ENCODE measurements at places on chromosomes 1 and 21.
A peak's percentile ranks its signal among the peaks of the same experiment; 100 is the strongest.

DNA sequence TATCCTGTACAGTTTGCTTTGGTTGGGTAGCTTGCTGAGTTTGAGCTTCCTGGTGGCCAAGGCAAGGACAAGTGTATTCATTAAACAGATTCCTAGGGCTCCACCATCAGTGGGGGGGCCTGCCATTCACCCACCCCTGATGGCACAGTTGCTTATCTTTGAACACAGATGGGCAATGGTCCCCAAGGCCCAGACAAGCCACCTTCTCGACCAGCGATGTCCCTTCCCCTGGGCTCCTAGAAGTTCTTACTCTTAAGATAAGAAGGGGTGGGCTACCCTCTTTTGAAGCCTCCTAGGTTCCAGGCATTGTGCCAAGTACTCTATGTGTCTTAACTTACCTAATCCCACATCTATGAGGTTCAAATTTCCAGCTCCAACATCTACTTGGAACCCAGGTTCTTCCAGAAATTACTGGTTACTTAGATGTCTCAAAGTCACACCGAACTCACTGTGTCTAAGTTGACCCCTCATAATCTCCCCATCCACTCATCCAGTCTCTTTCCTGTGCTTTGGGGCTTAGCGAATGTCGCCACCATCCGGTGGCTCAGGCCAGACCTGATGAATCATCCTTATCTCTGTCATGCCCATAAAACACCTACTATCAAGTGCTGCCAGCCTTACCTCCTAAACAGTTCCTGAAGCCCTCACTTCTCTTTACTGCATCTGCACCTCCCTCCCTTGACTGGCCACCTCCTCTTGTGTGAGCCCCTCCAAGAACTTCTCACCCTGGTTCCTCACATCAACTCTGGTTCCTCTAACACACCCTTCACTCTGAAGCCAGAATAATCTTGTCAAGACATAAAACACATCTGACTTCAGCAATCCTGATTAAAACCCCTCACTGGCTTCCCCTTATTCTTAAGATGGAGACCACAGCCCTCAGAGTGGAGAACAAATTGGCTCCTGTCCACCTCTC lies 50.1 kb downstream of the KLHDC7A start:
- peak; percentile 31 for DNase-seq

DNA sequence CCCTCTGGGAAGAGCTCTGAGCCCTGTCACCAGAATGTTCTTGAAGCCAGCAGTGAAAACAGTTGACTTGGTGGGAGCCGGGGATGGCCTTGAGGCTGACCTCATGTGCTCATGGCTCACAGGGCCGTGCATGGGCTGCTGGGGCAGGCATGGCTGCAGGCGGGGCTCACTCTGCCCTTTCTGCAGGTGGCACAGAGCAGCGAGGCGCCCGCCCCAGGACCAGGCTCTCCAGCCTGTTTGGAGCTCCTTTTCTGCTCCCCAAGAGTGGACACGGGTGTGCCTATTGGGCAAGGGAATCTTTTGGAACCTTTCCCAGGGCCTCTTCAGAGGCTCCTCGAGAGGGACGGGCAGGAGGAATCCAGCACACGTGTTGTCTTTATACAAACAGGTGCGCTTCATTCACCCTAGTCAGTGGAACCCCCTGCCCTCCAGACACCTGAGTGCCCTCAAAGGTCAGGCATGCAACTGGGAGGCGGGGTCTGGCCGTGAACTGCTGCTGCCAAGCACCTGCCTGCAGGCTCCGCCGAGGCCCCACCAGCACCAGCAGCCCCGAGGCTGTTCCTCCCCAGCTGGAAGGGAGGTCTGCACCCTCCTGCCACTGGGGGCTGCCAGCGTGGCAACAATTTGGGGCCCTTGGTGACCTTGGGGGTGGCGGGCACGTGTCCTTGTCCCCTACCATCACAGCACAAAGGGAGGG lies 2.6 kb upstream of the TTC34 start:
- no peak for DNase-seq

DNA sequence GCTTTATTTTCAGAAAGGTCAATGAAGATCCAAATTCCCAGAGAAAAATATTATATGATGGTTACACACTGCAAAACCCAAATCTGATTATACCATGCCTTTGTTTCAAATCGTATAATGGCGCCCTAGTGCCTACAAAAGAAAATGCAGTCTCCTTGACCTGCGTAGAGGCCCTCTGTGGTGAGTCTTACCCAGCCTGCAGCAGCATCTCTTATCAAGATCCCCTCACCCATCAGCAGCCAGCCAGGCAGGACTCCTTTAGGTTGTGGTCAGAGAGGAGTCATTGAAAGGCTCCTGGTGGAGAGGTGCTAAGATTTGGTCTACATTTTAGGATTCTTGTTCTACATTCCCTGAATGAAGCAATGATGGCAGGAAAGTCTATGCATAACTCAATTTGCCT lies 23.7 kb upstream of the DAB1 start:
- no peak for DNase-seq

- DNase-seq = no peak
Observed at GRCh38 chr1:209873067-209873799, 45.5 kb downstream of the UTP25 start.

- DNase-seq = no peak
Observed at GRCh38 chr1:43530483-43531106, at the start of gene PTPRF. PTPRF (plus strand) TSS chr1:43530883; CDS start chr1:43545076, 14,193 bp downstream.
